SK-N-SH (cell line): ENCODE measurements at places on chromosomes 7 and 10. TPM values are rescaled to one million over a fixed set of nuclear protein-coding genes. Genes with fewer than 3 reads are reported as not detected.

ODAD2 gene
- not detected in 2 replicates for polyA plus RNA-seq

DNA sequence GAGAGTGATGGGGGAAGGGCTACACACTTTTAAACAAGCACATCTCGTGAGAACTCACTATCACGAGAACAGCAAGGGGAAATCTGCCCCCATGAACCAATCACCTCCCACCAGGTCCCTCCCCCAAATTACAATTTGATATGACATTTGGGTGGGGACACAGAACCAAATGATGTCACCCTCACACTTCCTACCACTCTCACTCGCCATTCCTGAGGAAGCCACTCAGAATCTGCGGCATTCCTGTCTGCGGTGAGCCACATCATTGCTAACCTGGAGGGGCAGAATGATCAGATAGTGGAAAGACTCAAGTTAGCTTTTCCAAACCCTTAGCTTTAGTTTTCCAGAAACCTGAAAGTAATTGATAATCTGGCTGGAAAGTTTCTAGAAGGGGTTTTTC is 66.9 kb downstream of the MYO3A start:
- no peak overlapping the region for H3K4me3 ChIP-seq
- H3K4me1 ChIP-seq, result no peaks in the 10 kb centered on the region
- DNase-seq, result no peak
- H3K27ac ChIP-seq, result no peak overlapping the region

- H3K4me1 ChIP-seq, result peaks cover 9% of the 10 kb centered on the region
- no peaks in the 10 kb centered on the region for H3K36me3 ChIP-seq
- H3K27me3 ChIP-seq, result no peaks in the 10 kb centered on the region
- no peak overlapping the region for H3K27ac ChIP-seq
- DNase-seq, result no peak
These were observed 248.8 kb upstream of the NEBL start for GRCh38 chr10:21145751-21146435.

- H3K36me3 ChIP-seq, result no peaks in the 10 kb centered on the region
- no peaks in the 10 kb centered on the region for H3K27me3 ChIP-seq
- H3K4me3 ChIP-seq, result no peak overlapping the region
- DNase-seq, result no peak
- no peaks in the 10 kb centered on the region for H3K4me1 ChIP-seq
These were observed 248.7 kb downstream of the CAMK1D start for GRCh38 chr10:12597788-12598765.

TMEM176A gene
- polyA plus RNA-seq, result not detected in 2 replicates

DNA sequence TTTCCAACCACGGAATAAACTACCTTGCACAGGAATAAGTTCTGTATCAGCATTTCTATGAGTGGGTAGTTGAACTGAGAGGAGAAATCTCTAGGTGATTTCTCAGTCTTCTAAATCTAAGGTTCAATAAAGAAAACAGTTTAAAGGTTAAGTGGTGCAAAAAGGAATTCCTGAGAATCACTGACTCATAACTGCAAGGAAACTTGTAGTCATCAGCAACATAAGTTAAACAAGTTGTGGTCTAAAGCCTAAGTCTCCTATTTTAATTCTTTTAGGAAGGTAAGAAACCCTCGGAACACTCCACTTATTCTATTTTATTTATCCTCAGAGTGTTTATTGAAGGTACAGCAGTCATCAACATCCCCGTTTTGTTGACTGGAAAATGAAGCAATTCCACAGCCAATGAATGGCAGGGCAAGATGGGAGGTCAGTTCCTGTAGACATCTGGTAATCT is 92.4 kb upstream of the PIK3CG start:
- H3K36me3 ChIP-seq, result no peaks in the 10 kb centered on the region
- H3K27me3 ChIP-seq, result no peaks in the 10 kb centered on the region
- peaks cover 19% of the 10 kb centered on the region; the same call in 1 of the 2 replicates for H3K4me1 ChIP-seq
- DNase-seq, result no peak
- H3K4me3 ChIP-seq, result no peak overlapping the region
- peak overlapping the region; percentile 11; the same call in 1 of the 2 replicates for H3K27ac ChIP-seq

SPDYE2B gene
- polyA plus RNA-seq, result not detected in 2 replicates

DNA sequence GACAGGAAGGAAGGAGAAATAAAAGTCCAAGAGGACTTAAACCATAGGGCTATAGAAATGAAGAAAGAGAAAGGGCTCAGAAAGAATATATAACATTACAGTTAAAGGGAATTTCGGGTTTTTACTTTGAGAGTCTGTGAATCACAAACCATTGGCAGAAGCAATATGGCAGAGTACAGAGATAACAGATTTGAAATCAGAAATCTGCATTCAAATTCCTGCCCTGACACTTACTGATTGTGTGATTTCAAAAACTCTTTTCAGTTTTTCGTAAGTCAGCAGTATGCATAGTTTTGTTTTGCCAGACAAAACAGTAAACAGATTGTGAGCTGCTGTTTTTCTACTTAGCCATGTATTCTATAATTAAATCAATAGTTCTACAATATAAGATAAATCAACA is 8.2 kb downstream of the JMJD1C start:
- DNase-seq, result no peak
- no peaks in the 10 kb centered on the region for H3K27me3 ChIP-seq
- peaks cover 4% of the 10 kb centered on the region; the same call in 1 of the 2 replicates for H3K4me1 ChIP-seq
- no peaks in the 10 kb centered on the region for H3K36me3 ChIP-seq
- no peak overlapping the region for H3K4me3 ChIP-seq

- DNase-seq, result no peak
- H3K27ac ChIP-seq, result no peak overlapping the region
- H3K4me1 ChIP-seq, result peaks cover 21% of the 10 kb centered on the region
These were observed 3.4 kb upstream of the VOPP1 start for GRCh38 chr7:55575733-55576132.

- DNase-seq, result no peak
- H3K4me3 ChIP-seq, result no peak overlapping the region
- H3K4me1 ChIP-seq, result no peaks in the 10 kb centered on the region
- H3K27me3 ChIP-seq, result no peaks in the 10 kb centered on the region
These were observed 55.7 kb downstream of the CCDC3 start for GRCh38 chr10:12945690-12946359.

GRCh38 chr10:124379609-124380193 is 39.0 kb downstream of the OAT start:
- no peaks in the 10 kb centered on the region for H3K36me3 ChIP-seq
- H3K4me3 ChIP-seq, result no peak overlapping the region
- no peaks in the 10 kb centered on the region for H3K27me3 ChIP-seq
- H3K27ac ChIP-seq, result no peak overlapping the region

MYOF gene
- polyA plus RNA-seq, result 103 and 134 TPM in 2 replicates

ASB4 gene
- not detected in 2 replicates for polyA plus RNA-seq
